ENCODE measurements at places on chromosomes 7 and 10.

DNA sequence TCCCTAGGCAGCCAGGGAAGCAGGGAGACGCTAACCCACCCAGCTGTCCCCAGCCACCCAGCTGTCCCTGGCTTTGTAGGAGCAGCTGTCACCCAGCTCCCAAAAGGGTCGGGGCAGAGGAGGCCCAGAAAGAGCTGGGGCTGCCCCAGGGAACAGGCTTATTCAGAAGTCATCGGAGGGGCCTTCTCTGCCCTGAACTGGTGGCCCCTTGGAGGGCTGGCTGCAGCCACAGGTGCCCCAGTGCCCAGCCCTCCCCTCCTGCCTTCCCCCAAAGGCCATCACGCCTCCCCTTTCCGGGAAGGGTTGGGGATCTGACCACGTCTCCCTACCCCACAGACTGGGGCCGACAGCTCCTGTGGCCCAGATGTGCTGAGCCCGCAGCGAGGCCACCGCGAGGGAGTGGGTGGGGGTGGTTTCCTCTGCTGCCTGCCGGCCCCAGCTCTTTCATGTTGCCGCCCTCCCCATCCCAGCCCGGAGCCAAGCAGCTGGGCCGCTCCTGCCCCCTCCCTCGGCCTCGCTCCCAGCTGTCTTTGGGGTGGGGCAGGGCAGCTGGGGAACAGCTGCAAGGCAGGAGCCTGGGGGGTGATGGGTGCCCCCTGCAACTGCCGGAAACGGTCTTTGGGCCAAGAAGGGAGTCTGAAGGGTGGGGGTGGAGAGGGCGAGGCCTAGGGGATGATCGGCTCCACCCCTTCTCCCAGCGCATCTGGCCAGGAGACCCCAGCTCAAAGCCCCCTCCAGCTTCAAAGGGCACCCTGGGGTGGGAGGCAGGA lies 16.8 kb downstream of the TRIM8 start:
- DNase-seq, result no peak

DNA sequence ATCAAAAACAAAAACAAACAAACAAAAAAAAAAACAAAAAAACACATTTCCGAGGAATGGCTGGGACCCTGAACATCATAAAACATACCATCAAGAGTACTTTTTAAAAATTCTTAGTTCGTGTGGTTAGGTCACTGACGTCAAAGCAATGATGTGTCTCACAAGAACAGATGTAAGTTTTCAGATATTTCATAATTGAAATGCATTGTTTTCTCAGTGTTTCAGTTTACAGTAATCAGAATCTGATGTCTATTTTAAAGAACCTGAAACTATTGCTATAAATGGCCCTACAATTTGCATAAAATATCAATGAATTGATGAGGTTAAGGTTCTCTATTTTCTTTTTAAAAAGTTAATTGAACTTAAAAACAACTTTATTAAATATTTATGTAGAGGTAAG lies 103.7 kb upstream of the HGF start:
- DNase-seq, result no peak

- no peak for DNase-seq
Measured at GRCh38 chr7:74318043-74318442, 28.8 kb downstream of the CLIP2 start.

DNA sequence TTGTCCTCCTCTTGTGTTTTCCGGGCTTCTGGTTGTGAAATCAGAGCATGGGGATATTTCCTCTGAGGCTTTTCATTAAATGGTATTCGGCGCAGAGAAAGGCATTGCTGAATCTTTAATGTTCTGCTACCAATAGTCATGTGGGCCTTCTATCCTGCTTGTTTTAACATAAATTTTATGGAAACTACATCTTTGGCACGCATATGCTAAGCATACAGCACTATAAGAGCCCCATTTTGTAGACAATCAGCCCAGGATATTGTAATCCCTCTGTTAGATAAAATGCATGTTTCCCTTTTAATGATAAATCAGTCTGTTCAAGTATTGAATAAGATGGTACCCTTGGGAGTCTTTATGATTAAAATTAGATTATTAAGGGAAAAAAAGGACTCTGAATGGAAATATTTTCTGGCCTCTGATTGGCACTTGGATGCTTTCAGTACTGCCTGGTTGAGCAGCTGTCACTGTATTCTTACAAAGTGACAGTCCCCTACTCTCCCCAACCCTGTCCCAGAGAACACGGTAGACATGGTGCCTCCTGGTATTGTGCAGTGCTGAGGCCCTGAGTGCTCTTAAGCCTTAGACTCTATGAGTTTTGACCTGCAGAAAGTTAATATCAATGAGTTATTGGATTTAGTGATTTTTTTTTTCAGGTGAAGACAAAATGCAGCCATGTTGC lies 256.3 kb downstream of the POU6F2 start:
- DNase-seq, result no peak

DNA sequence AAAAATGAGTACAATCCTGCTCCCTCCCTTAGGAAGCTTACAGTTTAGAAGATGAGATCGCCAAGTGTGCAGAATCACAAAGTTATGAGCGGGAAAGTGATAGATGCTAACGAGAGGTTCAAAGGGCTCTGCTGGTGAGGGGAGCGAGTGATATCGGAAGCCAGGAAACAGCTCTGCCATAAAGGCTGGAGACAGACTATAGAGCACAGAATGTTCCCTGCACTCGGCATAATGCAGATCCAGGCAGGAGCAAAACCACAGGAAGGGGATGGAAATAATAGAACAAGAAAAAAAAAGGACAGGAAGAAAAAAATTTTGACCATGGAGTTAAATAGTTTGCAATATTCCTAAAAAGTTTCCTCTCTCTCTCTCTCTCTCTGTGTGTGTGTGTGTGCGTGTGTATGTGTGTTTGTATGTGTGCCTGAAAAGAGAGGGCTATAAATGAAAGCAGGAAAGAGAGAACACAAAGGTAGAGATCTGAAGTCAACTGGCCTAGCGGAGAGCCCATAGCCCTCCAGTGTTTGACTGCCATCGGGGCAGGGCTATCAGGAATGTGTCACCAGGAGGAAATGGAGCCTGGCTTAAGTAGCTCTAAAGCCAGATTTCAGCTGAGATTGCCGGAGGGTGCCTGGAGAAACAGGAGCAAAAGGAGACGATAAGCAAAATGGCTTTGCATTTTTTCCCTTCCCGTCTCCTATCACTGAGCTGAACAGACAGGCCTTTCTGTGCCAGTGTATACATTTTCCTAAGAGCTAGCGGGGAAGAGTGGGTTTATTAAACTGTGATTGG lies 175.8 kb upstream of the LYZL1 start:
- no peak for DNase-seq

- no peak for DNase-seq
Measured at GRCh38 chr7:37666026-37666799, 17.4 kb upstream of the GPR141 start.

DNA sequence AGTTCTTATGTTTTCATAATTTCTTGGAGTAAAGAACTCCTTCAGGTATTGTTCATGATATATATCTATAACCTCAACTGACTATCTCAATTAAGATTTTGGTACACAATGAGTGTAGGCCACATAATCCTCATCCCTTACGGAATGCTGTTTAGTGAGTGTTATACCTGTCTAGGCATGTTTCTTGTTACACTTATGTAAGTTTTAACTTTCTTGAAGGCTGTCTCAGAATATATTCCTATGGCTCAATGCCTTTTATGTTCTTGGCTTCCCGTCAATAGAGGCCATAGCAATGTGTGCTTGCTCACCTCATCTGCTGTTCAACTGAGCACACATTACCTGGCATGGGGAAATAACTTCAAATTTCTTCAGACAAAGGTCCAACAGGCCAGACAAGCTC lies 185.1 kb downstream of the CTTNBP2 start:
- DNase-seq, result no peak

GRCh38 chr10:66980246-66980815 lies 54.5 kb downstream of the LRRTM3 start:
- DNase-seq, result no peak

DNA sequence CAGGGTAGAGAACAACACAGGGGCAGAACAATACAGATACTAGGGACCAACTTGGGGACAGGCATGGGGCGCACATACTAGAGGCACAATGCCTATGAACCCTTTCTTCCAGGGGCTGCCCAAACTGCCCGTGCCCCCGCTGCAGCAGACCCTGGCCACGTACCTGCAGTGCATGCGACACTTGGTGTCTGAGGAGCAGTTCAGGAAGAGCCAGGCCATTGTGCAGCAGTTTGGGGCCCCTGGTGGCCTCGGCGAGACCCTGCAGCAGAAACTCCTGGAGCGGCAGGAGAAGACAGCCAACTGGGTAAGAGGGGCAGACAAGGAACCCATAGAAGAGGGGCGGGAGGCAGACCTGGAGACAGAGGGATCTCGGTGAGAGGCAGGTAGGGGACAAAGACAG lies 5.8 kb downstream of the CHAT start:
- DNase-seq, result no peak
